ENCODE measurements at places on chromosomes 6 and 20.

DNA sequence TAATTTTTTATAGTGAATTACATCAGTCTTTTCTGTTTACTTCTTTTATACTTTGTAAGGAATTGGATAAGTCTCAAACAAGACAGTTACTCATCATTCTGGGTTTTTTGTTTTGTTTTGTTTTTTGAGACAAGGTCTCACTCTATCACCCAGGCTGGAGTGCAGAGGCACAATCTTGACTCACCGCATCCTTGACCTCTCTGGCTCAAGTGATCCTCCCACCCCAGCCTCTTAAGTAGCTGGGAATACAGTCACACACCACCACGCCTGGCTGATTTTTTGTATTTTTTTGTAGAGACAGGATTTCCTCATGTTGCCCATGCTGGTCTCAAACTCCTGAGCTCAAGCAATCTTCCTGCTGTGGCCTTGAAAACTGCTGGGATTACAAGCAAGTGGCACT, 524.3 kb downstream of the EYS start:
- no peak for DNase-seq

- no peak for DNase-seq
Observed at GRCh38 chr20:18133962-18134361, 3.7 kb upstream of the KAT14 start.

DNA sequence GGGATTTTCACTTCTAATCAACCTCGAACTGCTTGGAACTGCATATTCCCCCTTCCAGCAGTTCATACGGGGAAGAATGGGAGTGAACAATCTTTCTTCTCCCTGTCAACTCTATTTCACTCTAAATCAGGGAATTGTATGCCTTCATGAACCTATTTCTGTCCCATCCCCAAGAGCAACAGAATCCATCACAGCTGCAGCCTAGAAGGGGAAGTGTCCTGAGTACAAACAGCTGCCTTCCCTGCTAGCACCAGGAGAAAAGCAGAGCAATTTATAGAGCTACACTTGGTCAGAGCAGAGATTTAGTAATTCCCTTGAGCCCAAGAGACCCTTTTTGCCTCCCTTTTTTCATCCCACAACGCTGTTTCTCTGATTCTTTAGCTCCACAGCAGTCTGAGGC, 208.4 kb downstream of the ADGRG6 start:
- no peak for DNase-seq

- no peak for DNase-seq
Observed at GRCh38 chr6:86192123-86192522, 549.4 kb upstream of the SYNCRIP start.

DNA sequence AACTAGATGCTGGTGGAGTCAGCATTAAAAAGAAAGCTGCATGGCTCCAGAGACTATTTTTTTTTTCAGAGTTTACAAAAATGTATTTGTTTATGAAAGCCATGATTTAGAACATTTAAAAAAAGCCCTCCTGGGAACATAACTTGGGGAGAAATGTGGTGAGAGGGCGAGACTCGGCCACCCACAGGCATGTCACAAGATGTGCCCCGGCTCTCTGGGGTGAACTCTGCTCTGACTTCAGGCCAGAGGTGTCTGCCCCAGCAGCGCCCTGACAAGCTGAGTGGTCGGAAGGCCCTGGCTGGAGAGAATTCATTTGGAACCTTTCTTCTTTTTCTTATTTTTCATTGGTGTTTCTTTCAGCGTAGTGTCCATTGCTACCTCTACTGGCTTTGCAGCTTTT, 21.7 kb upstream of the RFPL4B start:
- no peak for DNase-seq

DNA sequence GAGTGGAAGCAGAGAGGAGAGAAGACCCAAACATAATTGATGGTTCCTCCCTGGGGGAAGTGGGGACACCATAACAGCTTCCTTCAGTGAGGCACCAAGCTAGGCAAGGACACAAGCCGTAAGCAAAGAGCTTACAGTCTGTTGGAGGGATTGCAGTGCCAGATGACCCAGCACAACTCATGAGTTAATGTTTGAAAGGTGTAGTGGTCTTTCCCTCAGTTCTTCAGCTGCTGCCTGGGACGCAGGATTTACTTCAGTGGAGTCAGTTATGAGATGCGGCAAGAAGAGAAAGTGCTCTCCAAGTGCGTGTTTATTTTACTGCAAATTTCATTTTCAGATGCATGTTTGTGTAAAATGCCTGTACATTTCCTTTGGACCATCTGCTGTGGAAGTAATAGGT, 38.7 kb upstream of the SLC17A4 start:
- no peak for DNase-seq

DNA sequence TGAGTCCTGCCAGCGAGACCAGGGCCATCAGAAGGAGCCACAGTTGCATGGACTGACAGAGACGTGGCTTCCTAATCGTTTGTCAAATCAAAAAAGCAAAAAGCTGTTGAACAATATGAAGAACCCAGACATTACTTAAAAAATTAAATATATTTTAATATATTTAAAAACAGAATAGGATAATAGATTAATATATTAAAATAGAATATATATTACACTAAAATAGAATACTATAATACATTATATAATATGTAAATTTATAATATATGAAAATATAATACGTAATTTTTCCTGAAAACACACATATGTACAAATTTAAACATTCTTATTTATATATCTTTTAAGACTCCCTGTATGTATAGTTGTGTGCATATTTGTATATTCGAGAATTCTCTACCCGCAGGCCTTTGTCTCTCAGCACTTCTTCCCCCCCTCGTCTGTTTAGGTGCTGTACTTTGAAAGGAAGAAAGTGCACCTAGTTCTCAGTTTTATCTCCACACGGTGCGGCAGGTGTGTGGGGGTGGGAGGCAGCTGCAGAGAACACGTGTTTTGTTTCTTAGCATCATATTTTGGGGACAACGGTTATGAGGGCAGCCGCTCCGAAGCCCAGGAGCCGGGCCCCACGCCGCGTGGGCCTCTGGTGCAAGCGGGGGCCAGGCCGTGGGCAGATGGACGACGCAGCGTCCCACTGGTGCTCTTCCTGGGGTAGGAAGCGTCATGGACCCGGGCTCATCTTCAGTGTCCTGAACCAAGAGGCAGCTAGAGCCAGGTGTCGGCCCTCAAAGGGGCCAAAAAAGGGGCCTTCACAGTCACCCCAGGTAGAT, 72.2 kb upstream of the MPC1 start:
- no peak for DNase-seq

DNA sequence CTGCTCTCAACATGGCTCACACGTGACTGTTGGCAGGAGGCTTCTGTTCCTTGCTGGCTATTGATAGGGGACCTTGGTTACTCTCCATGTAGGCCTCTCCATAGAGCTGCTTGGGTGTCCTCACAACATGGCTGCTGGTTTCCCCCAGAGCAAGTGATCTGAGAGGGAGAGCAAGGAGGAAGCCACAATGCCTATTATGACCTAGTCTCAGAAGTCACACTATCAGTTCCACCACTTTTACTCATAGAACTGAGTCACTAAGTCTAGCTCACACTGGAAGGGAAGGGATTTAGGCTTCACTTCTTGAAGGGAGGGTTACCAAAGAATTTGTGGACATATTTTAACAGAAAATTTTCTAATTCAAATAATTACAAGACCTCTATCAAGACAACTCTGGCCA, 8.7 kb upstream of the NOP56 start:
- DNase-seq, result no peak

GRCh38 chr6:38799529-38800184, 84.5 kb downstream of the DNAH8 start:
- no peak for DNase-seq

GRCh38 chr6:157761331-157761921, 61.6 kb upstream of the SNX9 start:
- DNase-seq, result peak; percentile 43

DNA sequence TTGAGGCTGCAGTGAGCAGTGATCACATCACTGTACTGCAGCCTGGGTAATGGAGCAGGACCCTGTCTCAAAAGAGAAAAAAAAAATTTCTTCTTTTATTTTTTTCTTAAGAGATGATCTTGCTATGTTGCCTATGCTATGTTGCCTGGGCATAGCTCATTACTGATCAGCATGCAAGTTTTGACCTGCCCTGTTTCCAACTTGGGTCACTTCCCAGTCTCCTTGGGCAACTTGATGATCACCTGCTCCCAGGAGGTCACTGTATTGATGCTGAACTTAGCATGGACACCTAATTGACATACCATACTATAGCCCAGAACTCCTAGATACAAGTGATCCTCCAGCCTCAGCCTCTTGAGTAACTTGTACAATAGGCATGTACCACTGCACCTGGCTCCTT, 30.7 kb upstream of the NANP start:
- DNase-seq, result no peak

- DNase-seq, result no peak
Observed at GRCh38 chr6:152329638-152330448, 307.3 kb downstream of the SYNE1 start.
